ENCODE measurements at places on chromosomes 12 and 14.

GRCh38 chr12:94046626-94047410, 101.6 kb upstream of the PLXNC1 start:
- no peak for DNase-seq

DNA sequence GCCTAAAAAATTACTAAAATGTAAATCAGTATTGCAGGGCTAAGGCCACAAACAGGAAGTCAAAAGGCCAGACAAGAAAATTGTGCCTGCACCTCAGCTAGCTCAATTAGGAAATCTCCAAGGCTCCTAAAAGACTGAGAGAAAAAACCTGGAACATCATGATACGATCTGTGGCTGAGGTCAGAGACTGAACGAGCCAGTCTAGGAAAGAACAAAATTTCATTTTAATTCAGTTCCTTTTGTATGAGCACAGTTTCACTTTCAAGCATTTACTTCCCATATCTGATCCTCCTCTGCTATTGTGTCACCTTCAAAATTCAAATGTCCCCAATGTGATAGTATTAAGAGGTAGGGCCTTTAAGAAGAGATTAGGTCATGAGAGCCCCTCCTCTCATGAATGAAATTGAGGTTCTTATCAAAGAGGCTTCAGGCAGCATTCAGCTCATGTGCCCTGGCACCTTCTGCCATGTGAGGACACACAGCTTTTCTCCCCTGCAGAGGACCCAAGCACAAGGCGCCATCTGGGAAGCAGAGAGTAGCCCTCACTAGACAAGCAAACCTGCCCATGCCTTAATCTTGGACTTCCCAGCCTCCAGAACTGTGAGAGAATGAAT, 14.8 kb downstream of the PRKAB1 start:
- DNase-seq = no peak

- DNase-seq = no peak
Measured at GRCh38 chr12:3185260-3185870, 108.2 kb downstream of the TSPAN9 start.

GRCh38 chr12:6914246-6914946, at the start of gene ENO2:
ENO2 (plus strand) TSS chr12:6914580; CDS start chr12:6915833, 1,253 bp downstream.
- DNase-seq = peak; percentile 77

DNA sequence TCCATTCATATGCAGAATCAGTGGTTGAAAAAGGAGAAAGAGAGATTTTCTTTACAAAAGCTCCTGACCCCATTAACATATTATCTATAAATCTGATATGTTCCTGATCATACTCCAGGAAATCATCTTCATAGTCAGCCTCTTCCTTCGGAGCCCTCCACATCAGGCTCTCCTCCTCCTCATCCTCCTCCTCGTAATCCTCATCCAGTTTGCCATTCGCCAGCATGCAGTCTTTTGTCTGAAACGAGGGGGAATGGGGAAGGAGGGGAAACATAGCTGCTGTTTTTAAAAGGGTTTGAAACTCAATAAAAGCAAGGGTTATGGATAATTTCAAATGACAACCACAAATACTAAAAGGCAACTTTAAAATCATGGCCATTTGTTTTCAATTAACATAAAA, 60.9 kb downstream of the DICER1 start:
- no peak for DNase-seq

DNA sequence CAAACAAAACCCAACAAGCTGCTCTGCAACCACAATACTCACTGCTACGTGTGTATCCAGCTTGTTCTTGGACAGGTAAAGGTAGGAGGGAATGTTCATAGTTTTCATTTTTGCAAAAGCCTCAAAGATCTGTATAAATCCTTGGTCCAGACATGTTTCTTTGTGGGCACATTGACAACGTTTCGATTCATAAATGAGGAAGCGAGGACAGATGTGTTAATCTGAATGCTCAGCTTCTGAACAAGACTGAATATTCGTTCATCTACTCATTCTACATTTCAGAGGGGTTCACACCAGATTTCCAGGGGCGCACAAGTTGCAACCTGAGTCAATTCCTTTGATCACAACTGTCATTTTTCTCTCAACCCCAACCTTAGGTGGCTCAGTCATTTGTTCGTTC, 134.4 kb downstream of the LLPH start:
- no peak for DNase-seq

GRCh38 chr12:57460468-57460784, 841 bp downstream of the GLI1 start:
- DNase-seq = no peak

GRCh38 chr14:35909665-35910064, 83.5 kb downstream of the BRMS1L start:
- DNase-seq = no peak

GRCh38 chr14:99401621-99402284, 78.9 kb downstream of the SETD3 start:
- DNase-seq = no peak

GRCh38 chr12:58496411-58497190, 423.7 kb downstream of the LRIG3 start:
- DNase-seq = no peak

DNA sequence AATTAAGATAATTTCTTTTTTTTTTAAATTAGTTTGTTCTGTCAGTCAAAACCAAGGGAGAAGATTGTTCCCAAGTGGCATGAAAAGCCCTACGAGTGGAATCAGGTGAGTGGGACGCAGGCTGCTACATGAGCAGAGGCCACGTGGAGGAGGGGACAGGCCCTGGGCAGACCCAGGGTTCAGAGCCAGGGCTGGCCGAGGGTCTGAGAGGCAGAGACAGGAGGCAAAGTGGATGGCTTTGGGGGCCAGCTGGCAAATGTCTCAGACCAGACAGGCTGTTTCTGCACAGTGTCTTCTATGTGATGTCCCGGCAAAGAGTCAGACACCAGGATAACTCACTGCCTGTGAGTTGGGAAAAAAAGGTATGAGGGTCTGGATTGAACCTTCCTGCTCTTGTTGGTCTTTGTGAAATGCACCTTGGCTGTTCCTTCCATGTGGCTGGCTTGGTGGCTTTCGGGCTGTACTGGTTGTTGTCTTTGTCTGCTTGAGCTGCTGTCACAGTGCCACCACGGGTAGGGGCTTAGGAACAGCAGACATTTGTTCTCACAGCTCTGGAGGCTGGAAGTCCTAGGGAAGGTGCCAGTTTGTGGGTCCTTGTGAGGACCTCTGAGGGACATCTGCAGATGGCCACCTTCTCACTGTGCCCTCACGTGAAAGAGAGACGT, 35.8 kb upstream of the ASPG start:
- DNase-seq = no peak

- no peak for DNase-seq
Measured at GRCh38 chr12:112852810-112853209, 54.0 kb upstream of the OAS1 start.

DNA sequence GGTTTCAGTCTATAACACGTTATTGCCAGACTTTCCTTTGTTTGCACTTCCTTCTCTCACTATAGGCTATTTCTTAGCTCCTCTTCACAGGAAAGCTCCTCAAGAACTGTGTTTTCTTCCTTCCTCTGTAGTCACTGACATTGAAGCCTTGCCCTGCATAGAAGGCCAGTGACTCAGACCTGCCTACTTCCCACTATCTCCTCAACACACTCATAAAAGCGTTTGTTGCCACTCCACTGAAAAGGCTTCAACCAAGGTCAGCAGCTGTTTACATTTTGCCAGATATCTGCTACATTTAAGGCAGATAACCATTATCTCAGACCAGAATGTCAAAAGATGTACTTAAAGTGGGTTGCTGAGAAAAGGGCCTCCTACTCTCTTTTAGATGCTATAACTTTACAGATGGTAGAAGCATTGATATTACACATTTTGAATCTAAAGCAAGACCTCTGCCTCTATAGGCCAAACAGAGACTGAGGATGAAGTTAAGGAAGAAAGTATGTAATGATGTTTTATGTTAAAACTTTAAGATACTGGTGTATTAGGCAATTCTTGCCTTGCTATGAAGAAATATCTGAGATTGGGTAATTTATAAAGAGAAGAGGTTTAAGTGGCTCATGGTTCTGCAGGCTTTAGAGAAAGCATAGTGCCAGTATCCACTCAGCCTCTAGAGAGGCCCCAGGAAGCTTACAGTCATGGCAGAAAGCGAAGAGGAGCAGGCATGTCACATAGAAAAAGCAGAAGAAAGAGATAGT, 233.3 kb upstream of the FLRT2 start:
- no peak for DNase-seq

GRCh38 chr14:24398653-24399446, at the start of gene NYNRIN:
NYNRIN (plus strand) TSS chr14:24399003; CDS start chr14:24399247, 244 bp downstream.
- no peak for DNase-seq

- no peak for DNase-seq
Measured at GRCh38 chr12:32698285-32698684, 19.2 kb downstream of the DNM1L start.

DNA sequence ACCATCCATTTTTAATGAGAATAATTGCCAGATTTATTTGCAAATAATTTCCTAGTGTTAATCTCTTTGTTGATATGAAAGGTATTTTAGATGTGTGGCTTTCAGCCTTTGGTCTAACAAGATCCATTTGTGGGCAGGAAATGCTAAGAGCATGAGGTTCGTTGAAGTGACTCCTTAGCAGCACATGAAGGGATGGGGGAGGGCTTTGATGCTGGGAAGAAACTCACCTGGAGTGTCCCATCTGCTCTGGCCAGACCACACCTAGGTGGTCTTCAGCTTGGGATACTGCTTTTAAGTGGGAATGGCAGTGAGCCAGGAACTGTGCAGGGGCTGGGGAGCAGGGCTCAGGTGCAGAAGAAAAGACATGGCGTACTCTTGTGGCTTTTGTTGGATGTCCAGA, 13.6 kb downstream of the SFSWAP start:
- DNase-seq = no peak

DNA sequence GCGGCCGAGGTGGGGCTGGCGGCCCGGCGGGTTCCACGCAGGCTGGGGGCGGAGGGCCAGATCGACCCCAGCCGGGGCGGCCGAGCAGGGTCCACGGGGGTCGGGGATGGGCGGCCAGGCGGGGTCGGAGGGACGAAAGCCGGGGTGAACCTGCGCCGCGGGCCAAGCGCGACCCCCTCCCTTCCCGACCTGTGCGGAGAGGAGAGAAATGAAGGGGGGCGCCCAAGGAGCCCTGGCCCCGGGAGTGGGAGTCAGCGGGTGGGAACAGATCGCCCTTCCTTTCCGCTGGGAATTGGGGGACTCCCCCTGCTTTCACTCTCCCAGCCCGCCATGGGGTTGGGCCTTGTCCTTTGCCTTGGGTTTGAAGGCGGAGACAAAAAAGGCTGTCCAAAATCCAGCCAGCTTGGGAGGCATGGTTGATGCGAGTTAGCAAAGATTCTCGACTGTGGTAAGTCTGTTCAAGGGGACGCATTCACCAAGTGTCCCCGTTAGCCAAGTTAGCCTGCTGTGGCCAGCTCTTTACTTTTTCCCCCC, 559 bp upstream of the CKAP4 start:
- no peak for DNase-seq

DNA sequence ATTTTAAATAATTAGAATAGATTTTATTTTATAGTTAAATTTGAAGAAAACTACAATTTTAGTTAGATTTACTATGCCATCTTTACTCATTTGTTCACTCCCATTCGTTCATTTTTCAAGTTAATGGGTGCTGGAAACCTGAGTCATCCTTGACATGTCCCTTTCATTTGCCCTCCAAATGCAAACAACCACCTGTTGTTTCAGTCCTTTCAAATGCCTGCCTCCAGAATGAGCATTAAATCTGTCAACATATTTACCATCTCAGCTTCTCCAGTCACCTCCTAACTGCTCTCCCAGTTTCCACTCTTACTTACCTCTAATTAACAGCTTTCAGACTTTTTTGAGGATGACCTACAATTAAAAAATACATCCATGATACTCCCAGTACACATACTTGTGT, 375.5 kb downstream of the RAD51B start:
- no peak for DNase-seq

DNA sequence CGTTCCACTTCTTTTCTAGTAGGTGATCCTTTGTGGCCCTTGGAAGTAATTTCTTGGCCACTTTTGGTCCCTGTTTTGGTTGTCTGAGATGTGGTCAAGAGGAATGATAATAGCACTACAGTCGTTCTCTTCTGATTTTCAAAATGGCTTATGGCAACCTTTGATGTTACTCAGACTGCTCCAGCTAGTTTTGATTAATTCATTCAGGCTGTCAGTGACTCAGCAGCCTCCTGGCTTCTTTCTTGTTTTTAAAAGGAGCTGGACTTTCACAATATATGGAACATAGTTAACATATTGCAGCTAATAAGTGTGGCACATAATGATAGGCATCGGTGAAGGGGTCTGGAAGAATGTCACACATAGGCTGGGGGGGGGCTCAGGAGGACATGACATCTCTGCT, 47.3 kb downstream of the WDR20 start:
- DNase-seq = no peak

GRCh38 chr12:111393700-111394300, 11.9 kb upstream of the SH2B3 start:
- DNase-seq = no peak

DNA sequence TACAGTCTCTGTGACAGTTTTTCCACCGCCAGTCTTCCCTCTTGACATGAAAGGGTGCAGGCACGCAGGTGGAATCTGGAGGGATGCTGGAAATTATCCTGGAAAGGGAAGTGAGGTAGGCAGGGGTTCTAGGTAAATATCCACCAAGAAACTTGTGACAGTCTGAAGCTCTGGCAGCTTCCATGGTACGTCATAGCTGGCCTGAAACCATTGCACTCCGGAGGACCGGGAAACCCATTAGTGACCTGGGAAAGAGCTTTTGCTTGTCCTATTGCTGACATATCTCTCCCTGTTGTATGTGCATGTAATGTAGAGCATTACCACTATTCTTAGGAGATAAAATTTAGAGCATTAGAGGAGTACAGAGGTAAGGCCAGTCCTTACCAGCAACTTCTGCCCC, 275.9 kb downstream of the EGLN3 start:
- no peak for DNase-seq

DNA sequence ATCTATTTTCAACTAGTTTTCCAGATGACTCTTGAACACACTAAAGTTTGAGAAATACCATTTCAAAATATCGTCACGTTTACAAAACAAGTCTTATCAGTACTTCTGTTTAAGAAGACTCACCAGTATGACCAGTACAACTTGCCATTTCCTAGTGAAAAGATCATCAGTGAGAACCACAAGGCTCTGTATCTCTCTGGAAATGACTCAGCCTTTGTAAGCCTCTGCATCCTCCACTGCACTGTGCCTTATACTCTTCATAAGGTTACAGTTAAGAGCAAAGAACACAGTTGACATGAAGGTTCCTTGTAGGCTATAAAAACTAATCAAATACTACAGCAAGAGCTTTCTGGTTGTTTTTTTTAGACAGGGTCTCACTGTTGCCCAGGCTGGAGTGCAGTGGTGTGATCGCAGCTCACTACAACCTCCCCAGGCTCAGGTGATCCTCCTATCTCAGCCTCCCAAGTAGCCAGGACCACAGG, 5.7 kb upstream of the VTI1B start:
- DNase-seq = no peak

Measured in activated T-helper 1 cell treated with anti-CD3 and anti-CD28 coated beads, Interleukin-2, amount 50 U/mL, for 16 hours (primary cell).